AG04449 (cell line): ENCODE measurements at places on chromosomes 1 and 21.

GRCh38 chr1:29482991-29483390 is 246.7 kb downstream of the PTPRU start:
- no peak for DNase-seq

GRCh38 chr1:27086026-27086425 is 68.9 kb downstream of the SLC9A1 start:
- no peak for DNase-seq

DNA sequence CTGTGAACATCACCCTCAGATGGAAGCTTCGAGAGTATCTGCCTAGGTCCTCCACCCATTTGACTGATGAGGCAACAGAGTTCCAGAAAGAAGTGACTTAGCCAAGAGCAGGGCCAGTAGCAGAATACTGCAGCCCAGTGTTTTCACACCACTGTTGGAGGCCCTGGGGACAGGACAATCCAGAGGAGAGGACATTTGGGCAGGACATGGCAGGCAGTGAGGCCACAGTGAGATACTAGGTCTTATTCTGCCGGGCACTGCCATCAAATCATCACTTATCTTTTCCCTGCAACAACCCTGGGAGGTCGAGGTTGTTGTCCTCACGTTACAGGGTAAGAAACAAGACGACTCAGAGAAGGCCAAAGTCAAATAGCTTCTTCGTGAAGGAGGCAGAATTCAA is 5.5 kb upstream of the FOXO6 start:
- no peak for DNase-seq

GRCh38 chr1:166383635-166384346 is 217.0 kb upstream of the FAM78B start:
- DNase-seq: no peak

GRCh38 chr1:101960142-101960541 is 36.6 kb downstream of the OLFM3 start:
- no peak for DNase-seq

DNA sequence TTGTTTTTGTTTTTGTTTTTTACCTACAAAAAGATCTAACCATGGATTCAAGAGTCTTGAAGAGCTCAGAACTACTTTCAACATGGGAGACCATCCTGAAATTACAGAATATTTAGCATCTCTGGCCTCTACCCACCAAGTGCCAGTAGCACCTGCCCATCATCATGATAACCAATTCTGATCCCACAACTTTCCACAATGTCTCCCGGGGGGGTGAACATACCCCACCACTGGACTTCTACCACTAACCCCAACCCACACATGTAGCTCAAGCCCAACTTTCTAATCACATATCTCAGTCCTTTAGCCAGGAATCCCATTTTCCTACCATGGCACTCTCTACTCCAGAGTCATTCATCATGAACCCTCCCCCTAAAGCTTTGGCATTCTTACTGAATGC is 15.7 kb upstream of the IFNAR2 start:
- DNase-seq: no peak

- DNase-seq: no peak
Measured at GRCh38 chr21:32772281-32773047, 909 bp upstream of the PAXBP1 start.
